ENCODE measurements at places on chromosomes 2 and 18.

DNA sequence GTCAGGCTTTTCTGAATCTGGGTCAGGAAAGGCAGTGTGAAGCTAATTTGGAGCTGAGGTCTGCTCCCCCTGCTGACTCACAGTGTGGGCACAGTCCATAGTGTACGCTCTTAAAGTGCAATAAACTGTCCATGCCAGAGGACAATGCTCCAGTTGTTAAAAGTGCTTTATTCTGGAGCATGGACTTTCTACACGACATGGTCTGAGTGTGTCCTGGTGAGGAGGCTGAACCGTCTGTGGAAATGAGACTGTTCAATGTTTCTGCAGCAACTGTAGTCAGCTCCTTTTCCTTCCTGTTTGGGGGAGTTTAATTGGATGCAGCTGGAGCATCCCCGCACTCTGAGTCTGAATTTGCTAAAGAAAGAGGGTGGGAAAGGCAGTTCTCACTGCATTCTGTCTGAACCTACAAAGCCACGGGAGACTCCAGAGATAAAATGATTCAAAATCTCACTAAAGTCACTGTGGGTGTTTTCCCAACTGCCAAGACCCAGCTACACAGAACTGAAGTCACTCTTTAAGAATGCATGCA, 110.2 kb upstream of the TRIB2 start:
- H3K27ac ChIP-seq: no peak overlapping the region
- no peak overlapping the region for H3K4me3 ChIP-seq
- DNase-seq: no peak

DNA sequence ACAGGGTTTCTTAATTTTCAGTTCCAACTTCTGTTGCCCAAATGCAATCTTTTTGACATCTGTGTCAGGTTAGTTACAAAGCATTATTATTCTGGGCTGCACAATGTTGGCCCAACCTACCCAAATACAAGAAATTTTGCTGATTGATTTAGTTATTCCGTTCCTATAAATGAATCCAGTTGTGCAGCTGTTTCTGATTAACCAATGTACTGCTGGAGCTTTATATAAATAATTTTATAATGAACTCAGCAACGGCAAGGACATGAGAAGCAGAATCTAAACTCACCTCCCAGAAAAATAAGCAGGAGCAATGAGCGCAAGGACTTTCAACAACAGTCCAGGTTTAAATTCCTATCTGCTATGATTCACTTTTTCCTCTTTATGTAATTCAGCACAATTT, 76.3 kb upstream of the WIPF1 start:
- no peak overlapping the region for H3K4me3 ChIP-seq
- peaks cover 2% of the 10 kb centered on the region for H3K4me1 ChIP-seq
- peaks cover 23% of the 10 kb centered on the region for H3K36me3 ChIP-seq
- H3K27me3 ChIP-seq: peaks cover 5% of the 10 kb centered on the region

DNA sequence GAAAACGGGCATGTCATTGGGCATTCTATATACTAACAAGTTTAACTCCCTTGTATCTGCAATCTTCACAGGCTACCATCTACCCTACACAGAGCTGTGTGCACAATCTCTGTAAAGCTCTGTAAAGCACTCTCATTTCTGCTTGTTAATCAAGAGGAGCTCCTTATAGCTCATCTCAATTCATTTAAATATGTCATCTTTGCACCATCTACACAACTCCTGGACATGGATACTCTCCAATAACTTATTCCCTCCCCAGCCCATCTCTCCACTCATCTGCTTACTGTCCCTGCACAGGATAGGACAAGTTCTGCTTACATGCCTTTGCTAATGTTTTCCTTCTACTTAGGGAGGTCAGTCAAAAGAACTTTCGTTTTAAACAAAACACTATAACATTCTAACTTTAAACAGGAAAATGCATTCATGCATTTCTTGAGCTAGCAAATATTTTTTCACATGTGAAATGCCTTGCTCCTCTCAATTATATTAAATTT, 61.4 kb downstream of the DPP4 start:
- H3K36me3 ChIP-seq: no peaks in the 10 kb centered on the region
- DNase-seq: no peak
- H3K27me3 ChIP-seq: peaks cover 6% of the 10 kb centered on the region
- no peaks in the 10 kb centered on the region for H3K4me1 ChIP-seq
- no peak overlapping the region for H3K4me3 ChIP-seq

DNA sequence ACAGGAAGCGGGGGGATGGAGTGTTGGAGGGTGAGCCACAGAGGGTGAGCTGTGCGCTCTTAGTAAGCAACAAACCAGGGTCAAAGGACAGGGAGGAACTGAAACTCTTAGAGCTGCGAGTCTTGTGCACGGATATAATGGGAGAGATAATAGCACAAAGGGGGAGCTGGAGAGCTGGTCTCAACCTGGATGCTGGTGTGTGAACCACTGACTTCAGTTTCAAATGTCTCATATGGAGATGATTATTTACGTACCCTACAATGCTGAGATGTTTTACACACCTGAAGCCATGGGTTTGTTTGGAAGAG, 35.9 kb downstream of the PTGR3 start:
- DNase-seq: no peak
- H3K4me1 ChIP-seq: no peaks in the 10 kb centered on the region
- peaks cover 10% of the 10 kb centered on the region for H3K27me3 ChIP-seq

DNA sequence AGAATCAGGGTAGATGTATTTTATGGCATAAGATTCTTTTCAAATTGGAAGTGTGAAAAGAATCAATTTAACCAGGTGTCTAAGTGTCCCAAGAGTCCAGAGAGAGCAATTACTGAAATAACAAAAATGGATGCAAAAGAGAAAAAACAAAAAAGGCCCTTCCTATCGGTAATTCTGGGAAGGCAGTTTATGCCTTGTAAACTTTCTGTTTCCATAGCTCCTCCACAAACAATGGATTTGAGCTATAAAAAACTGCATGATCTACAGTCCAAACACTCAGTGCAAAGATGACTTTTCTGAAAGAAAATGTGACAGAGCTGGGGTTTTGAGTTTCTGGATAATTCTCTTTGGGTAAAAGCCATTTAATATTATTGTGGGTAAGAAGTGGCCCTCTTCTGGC, 366.1 kb downstream of the EN1 start:
- no peaks in the 10 kb centered on the region for H3K36me3 ChIP-seq
- peaks cover 6% of the 10 kb centered on the region for H3K4me1 ChIP-seq
- H3K27me3 ChIP-seq: peaks cover 54% of the 10 kb centered on the region
- no peak for DNase-seq

GRCh38 chr2:64655873-64656272, 2.2 kb upstream of the SERTAD2 start:
- H3K4me3 ChIP-seq: peak overlapping the region; percentile 86
- no peak for DNase-seq
- peaks cover 3% of the 10 kb centered on the region for H3K27me3 ChIP-seq
- no peaks in the 10 kb centered on the region for H3K36me3 ChIP-seq
- H3K4me1 ChIP-seq: peaks cover 34% of the 10 kb centered on the region
- no peak overlapping the region for H3K27ac ChIP-seq

DNA sequence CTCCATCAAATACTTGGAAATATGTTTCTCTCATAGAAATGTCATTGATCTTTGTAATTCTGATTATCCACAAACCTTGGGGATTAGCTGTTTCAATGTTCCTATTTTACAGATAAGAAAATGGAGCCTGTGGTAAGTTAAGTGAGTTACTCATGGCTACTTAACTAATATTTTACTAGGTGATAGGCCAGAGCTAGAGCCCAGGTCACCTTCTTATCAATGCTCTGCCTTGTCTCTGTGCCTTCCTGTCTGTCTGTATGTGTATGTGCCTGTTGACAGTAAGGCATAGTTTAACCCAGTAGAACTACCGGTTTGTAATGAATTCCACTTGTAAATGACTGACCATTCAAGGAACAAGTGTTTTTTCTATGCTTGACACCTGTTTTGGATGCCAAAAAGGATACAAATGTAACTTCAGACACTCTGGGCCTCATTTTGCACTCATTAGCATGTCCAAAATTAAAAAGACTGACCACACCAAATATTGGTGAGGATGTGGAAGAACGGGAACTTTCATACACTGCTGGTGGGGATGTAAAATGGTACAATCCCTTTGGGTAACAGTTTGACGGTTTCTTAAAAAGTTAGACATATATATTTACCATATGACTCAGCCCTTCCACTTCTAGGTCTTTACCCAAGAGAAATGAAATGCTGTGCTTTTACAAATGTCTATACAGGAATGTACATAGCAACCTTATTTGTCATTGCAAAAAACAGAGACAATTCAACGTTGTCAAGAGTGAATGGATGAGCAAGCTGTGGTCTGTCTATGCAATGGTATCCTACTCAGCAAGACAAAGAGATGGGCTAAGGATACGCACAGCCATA, 19.6 kb upstream of the IL1A start:
- H3K27me3 ChIP-seq: peaks cover 15% of the 10 kb centered on the region
- DNase-seq: no peak
- H3K4me3 ChIP-seq: no peak overlapping the region
- no peak overlapping the region for H3K27ac ChIP-seq

DNA sequence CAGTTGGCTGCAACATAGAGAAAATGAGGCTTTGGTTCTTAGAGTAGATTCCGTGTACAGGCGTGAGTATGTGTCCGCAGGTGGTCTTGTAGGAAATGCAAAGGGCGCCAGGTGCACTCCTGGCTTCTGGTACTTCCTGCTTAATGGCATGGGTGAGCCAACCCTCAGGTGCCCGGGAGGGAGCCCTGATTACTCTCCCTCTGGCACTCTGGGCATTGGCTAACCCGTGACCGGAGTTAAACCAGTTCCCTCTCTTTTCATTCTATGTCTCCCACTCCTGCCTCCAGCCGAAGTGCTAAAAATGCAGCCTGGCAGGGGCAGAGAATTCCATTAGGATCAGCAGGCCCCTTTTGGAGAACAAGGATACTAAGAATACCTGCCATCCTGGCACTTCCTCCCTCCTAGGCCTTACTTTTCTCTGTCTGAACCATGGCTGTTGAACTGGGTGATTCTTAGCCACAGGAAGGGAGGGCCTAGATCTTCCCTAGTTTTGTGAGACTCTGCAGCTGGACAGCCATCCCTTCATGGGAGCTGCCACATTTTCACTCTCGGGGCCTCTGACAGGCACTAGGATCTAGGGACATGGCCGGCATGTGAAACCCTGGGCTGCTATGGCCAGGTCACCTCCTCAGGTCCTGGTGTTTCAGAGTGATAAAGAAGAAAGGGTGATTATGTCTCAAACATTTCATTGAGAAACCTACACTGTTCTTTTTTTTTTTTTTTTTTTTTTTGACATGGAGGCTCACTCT, 6.5 kb downstream of the MERTK start:
- no peaks in the 10 kb centered on the region for H3K36me3 ChIP-seq
- H3K4me3 ChIP-seq: no peak overlapping the region
- no peaks in the 10 kb centered on the region for H3K27me3 ChIP-seq

DNA sequence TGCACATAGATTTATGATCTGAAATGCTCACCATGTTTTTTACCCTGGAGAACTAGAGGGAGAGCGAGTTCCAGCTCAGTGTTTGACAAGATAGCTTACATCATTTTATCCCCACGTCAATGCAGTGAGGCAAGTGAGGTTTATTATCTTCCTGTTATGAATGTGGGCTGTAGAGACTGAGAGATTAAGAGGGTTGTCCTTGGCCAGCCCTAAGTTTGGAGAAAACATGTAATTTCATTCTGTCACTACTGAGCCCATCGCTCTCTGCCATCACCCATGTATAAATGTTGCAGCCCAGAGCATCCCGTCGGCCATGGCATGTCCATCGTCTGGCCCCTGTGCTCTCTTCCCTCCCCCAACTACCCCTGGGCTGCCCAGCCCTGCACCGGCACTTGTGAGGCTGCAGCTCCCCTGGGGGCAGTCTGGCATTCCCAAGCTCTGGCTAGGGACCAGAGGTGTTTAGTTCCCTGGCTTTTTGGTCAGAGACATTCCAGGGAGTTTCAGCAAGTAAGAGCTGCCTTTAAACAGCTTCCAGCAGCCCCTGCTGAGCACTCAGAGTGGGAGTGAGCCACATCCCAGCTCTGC, 136.7 kb downstream of the ANTXR1 start:
- H3K36me3 ChIP-seq: peaks cover 7% of the 10 kb centered on the region
- H3K27ac ChIP-seq: peak overlapping the region; percentile 44
- no peak for DNase-seq
- H3K27me3 ChIP-seq: no peaks in the 10 kb centered on the region

- H3K27ac ChIP-seq: no peak overlapping the region
- H3K27me3 ChIP-seq: no peaks in the 10 kb centered on the region
- peaks cover 27% of the 10 kb centered on the region for H3K36me3 ChIP-seq
- no peak for DNase-seq
Observed at GRCh38 chr2:195687320-195688086, 30.5 kb downstream of the SLC39A10 start.

- no peak for DNase-seq
- H3K4me1 ChIP-seq: peaks cover 29% of the 10 kb centered on the region
- peaks cover 2% of the 10 kb centered on the region for H3K36me3 ChIP-seq
- H3K27ac ChIP-seq: peak overlapping the region; percentile 85
- H3K27me3 ChIP-seq: no peaks in the 10 kb centered on the region
- no peak overlapping the region for H3K4me3 ChIP-seq
Observed at GRCh38 chr2:240564561-240565332, 3.5 kb upstream of the RNPEPL1 start.

DNA sequence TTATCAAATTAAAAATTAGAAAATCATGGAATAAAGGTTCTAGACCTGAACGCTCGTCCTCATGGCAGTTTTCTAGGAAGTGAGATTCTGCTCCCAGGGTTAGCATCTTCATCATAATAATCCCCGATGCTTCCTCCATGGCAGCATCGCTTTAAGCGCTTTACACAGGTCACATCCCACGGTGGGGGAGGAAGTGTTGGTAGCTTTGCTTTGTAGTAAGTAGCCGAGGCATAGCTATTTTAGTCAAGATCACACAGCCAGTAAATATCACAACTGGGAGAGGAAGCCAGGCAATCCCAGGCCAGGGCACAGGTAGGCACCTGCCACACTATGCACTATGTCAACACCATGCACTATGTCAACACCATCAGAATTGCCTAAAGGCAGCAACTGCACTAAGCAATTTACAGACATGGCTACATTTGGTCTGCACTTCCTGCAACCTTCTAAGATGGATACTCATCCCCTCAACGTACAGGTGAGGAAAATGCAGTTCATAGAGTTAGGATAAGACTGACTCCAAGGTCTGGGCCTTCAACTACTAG, 205.5 kb downstream of the FBXO15 start:
- peaks cover 11% of the 10 kb centered on the region for H3K4me1 ChIP-seq
- H3K27ac ChIP-seq: no peak overlapping the region
- no peak overlapping the region for H3K4me3 ChIP-seq

DNA sequence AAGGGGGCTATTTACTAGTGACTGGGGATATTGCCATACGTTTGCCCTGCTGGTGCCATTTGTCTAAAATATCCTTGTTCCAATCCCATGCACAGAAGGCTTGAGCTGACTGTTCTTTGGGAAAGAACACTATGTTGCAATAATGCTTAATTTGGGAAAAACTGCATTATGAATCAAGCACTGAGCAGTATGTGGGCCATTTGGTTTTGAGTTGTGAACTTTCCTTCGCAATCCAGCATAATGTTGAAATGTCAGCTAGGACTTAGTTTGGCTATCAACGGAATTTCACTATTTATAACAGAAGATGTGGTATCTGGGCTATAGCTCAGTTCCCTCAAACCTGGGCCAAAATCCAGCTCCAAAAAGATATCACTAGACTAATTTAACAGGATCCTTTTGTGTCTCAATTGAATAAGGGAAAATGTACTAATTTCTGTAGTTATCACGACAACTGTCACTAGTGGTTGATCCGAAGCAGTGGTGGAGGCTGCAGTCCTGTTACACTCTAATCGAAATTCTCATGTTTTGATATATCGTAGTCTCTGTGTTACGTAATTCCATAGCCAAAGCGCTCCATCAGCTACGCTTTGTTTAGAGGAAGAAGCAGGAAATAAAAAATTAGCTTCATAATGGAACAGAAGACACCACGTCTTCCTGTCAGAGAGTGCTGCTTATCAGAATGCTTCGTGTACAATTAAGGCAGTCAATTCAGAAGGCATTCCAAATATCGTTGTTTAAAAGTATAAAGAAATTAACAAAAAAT, 686.8 kb upstream of the SALL3 start:
- H3K4me3 ChIP-seq: no peak overlapping the region
- H3K4me1 ChIP-seq: peaks cover 2% of the 10 kb centered on the region
- DNase-seq: no peak
- no peaks in the 10 kb centered on the region for H3K36me3 ChIP-seq
- H3K27ac ChIP-seq: peak overlapping the region; percentile 26
- peaks cover 36% of the 10 kb centered on the region for H3K27me3 ChIP-seq

Data from progenitor cell of endocrine pancreas (in vitro differentiated cells).